SJSA1 (cell line): ENCODE measurements at places on chromosomes 7 and 10.

DNA sequence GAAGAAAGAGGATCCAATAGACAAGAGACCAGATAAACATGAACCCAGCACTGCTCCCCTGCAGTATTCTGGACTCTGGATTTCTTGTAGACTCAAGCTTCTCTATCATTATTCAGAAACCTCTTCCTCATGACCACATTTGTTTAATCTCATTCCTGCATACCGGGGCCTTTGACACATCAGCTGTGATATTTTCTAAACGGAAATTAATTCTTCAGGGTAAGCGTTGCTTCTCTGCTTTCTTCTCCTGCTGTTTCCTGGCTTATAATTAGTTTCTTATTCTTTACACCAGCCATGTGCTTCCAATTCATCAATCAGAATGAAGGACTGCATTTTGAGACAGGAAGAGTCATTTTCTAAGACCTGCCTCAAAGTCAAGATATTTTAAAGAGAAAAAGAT lies 54.2 kb upstream of the TARP start:
- no peak for DNase-seq

- no peak for DNase-seq
Measured at GRCh38 chr10:30550967-30551815, 78.4 kb downstream of the LYZL2 start.

DNA sequence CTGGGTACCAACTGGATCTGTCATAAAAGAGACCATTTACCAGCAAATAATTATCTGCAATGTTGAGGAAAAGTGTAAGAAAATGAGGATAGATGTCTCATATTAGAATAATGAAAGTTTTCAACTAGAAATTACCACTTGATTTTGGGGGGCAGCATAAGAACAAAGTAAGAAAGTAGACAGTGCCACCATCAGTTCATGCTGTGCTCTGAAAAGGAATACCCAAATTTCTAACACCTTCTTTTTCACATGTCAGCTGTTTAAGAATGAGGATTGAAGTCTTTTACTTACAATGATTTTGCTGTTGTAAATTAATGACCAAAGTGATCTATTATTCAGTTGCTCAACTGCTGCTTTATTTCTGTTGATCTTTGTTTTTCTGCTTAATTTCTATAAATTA lies 578.3 kb downstream of the ETV1 start:
- DNase-seq, result no peak

GRCh38 chr10:46104071-46104585 lies 58.1 kb upstream of the MSMB start:
- no peak for DNase-seq

GRCh38 chr7:126533715-126534114 lies 719.0 kb downstream of the GRM8 start:
- no peak for DNase-seq

GRCh38 chr7:69814421-69814962 lies 216.2 kb downstream of the AUTS2 start:
- no peak for DNase-seq

DNA sequence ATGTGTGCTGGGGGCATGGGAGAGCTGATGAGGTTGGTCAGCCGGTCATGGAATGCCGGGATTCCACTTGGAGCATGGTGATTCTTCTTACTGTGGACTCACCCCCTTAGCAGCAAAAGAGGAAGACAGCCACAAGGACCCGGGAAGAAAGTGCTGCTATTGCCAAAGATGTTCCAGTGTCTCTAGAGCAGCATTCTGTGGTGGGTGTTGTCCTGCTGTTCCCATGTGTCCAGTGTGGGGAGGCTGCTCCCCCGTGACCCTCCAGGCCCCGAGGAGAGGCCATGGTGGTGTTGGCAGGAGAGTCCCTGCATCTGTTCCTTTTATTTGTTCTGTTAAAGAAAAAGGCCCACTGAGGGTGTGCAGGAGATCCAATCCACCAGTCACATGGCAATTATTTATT lies 499.4 kb downstream of the RPS24 start:
- no peak for DNase-seq

DNA sequence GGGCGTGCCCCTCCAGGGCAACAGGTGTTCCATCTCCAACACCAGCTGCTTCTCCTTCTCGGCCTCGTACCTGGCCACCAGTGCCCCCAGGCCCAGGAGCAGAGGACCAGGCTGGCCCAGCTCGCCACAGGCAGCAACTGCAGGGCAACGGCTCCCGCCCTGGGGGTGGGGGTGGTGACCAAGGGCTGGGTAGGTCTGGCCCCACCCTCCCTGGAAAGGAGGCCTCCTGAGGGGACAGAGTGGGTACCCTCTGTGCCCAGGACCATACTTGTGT lies 22.1 kb upstream of the DRGX start:
- no peak for DNase-seq

GRCh38 chr10:112214298-112214926 lies 30.8 kb upstream of the GPAM start:
- no peak for DNase-seq

DNA sequence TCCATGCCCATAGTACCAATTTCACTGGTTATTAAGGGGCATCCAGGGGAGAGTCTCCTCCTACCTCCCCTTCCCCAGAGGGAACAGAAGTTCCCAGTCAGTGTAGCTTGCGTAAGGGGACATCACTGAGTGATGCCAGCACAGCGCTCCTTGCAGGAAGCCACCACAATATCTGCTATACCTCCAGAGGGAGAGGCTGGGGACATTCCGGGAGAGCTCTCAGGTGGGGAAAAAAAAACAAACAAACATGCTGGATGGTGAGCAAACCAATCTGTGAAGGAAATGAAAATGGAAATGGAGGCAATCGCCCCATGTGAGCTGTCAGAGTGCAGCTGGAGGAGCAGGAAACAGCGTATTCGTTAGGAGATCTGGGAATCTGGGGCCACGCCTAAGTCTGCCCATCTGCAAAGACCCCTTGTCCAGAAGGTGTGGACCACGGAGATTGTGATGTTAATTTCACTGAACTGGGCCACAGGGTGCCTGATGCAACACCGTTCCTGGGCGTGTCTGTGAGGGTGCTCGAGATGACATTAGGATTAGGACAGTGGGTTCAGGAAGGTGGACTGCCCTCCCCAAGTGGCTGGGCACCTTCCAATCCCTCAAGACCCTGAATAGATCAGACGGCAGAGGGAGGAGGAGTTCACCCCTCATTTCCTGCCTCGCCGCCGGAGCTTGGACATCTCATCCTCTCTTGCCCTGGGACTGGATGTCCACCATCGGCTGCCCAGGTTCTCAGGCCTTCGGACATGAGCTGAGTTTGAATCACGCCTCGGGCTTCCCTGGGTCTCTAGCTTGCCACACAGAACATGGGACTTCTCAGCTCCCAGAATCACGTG lies 30.5 kb downstream of the GNA12 start:
- peak; percentile 14 for DNase-seq

GRCh38 chr7:142910031-142910433 lies 23.5 kb downstream of the TRPV5 start:
- no peak for DNase-seq

- DNase-seq, result no peak
Measured at GRCh38 chr10:51117794-51118193, 43.5 kb downstream of the PRKG1 start.

GRCh38 chr10:99544322-99544721 lies 11.6 kb downstream of the NKX2-3 start:
- DNase-seq, result no peak

GRCh38 chr10:15213461-15213861 lies 45.0 kb upstream of the NMT2 start:
- no peak for DNase-seq

DNA sequence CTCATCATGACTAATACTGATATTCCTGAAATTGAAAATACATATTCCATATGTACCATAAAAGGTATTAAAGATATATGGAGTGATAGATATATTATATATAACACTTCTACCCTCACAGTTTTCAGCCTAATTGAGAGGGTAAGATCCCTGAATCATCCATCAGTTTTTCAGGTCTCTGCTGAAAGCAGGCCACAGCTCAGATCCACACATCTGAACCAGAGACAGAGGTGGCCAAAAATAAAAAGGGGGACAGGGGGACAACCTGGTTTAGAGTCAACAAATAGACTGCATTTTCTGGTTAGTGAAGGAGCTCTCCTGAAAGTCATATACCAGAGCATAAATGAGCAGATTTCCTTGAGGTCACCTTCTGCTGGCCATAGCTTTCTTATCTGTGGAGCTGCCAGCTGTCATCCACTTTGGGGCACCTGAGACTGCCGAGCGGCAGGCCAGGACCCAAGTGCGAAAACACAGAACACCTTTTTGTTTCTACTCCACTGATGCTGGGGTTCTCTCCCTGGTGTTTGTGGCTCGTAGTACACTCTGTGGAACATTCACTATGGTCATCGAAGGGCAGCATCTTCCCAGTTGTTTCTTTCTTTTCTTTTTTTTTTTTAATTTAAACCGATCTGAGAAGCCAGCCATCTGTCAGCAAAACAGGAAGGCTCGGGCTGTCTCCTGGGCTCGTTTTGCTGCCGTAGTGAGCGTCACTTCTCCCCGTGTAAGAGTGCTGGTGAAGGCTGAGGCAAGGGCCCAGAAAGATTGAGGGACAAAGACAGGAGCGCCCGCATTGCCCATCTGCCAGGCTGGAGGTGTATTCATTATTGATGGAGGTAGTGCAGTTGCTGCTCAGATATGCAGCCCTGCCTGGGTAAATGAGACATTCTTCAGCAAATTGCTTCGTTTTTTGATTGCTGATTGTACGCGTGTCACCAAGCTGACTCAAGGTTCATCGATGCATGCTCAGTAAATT lies 13.5 kb downstream of the IKZF1 start:
- no peak for DNase-seq

DNA sequence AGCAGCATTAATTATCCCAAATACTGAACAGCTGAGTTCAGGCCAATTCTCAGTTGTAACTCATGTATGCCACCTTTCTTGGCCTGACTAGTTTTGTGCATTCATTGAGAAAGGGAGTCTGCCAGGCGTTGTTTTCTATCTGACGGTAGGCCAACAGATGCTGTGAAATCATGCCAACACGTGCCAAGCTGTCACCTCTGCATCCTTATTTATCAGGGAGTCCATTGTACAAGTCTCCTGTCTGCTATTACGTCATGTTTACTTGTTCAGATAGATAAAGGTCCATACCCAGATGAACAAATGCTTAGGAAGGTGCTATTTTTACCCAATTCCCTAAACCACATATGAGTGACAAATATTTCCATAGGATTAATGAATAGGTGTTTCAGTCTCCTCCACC lies 127.2 kb upstream of the CDK6 start:
- DNase-seq, result no peak

GRCh38 chr7:103576641-103577040 lies 130.6 kb upstream of the SLC26A5 start:
- DNase-seq, result no peak

DNA sequence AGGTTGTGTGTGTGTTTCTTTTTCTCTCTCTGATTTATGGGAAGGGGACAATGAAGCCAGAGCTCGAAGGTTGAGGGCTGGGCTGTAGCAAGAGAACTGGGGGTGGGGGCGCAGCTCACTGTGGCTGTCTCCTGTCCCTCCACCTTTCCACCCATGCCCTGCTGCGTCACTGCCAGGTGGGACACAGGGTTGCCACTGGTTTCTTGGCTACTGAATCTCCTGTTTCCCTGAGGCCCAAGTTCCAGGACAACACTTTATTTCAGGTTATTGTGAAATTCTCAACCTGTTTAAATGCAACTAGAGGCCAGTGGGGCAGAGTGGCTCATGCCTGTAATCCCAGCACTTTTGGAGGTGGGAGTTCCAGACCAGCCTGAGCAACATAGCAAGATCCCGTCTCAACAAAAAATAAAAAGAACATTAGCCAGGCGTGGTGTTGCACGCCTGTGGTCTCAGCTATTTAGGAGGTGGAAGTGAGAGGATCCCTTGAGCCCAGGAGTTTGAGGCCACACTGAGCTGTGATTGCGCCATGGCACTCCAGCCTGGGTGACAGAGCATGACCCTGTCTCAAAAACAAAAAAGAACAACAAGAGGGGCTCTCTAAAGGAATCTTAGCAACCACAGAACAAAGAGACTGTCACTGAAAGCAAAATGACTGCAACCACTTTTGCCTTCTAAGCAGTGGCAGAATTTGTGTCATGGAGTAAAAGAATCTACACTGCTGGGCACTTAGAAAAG lies 22.6 kb downstream of the TBATA start:
- no peak for DNase-seq

DNA sequence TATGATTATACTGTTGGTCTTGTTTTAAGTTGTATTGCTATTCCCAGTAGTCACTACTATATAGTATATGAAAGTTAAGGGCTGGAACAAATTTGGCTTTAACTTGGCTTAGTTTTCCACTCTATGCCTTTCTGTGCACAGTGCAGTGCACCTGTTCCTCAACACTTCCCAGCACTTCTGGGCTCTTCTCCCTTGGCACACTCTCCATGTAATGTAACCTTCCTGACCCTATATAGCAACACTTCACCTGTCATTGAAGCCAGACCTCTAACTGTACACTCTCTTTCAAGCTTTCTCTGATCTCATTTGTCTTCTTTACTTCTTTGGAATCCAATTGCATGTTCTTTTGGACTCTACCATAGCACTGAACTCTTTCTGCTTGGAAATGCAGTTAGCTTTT lies 83.9 kb upstream of the SMIM30 start:
- DNase-seq, result no peak

DNA sequence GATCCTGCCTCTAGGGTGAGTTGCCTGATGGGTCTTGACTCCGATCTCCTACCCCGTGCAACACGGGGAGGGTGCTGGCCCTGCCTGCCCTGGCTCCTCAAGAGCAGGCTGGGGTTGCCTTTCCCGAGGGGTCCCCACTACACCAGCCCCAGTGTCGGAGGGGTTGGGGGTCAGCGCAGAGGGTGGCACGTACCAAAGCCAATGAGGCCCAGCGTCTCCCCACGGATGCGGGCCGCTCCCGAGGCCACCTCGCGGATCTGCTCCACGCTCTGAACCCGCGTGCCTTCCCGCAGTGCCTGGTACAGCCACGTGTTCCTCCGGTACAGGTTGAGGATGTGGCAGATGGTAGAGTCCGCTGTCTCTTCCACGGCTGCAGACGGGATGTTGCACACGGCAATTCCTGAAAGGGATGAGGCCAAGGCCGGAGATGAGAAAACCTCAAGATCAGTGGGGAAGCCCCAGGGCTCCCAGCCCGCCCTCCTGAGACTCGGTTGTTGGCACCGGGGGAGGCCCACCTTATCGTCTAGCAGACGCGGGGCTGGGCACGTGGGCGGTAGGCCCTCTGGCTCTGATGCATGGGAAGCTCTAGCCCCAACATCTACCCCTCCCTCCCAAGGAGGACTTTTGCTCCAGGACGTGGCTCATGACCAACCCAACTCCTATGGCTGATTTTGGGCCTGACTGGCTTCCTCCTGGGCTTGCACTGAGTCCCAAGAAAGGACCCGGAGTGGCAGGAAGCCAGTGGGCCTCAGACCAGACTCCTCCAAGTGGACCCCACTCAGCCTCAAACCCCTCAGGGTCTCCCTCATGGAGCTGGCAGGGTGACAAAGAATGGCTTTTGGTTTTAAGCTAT lies 56.1 kb downstream of the ZRANB1 start:
- peak; percentile 36 for DNase-seq

- DNase-seq, result no peak
Measured at GRCh38 chr10:52257692-52258075, 56.4 kb upstream of the DKK1 start.
